ENCODE measurements at places on chromosomes 5 and 9.

DNA sequence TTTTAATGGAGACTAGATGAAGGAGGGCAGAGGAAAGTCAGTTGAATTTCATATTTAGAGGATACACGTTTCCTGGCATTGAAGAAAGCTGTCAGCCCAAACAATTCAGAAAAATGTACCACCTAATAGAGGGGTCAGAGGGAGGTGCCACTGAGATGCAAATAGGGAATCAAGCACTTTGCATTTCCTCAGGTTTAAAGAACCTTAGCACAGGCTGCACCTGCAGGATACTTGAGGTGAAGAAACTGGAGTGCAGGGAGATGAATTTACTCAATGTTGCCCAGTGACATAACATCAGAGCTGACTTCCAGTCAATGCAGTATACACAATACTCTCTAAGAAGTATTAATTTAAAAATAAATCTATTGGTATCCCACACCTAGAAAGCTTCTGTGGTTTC lies 67.0 kb upstream of the MAST4 start:
- DNase-seq, result no peak

GRCh38 chr9:129368444-129368978 lies 190.4 kb upstream of the IER5L start:
- no peak for DNase-seq

DNA sequence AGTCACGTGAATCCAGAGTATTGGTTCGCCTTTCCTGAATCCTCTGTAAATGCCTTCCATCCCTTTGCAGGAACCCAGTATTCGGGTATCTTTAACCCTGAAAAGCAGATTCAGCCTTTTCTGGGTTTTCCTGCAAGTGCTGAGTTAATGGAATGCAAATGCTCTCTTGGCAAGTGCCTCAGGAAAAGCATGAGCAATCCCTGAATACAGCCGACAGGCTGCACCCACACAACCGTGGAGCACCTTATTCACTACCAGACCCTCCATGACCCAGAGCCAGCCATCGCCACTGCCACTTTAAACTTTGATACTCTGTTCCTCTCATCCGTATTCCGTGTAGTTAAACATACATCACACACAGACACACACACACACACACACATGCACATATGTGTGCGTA lies 54.4 kb downstream of the ZNF622 start:
- DNase-seq, result no peak

DNA sequence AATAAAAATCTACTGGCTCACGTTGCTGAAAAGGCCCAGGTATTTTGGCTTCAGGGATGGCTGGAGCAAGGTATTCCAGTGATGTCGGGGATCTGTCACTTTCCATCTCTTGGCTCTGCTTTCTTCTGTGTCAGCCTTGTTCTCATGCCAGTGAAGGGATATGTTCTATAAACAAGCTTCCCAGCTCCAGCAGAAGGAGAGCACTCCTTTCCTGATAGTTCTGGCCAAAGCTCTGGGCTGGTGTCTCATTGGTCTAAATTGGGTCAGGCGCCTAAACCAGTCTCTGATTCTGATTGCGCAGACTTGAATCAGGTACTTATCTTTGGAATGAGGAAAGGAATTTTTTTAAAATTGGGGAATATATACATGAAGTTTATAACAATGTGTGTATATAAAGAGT lies 5.1 kb downstream of the SNX30 start:
- no peak for DNase-seq

DNA sequence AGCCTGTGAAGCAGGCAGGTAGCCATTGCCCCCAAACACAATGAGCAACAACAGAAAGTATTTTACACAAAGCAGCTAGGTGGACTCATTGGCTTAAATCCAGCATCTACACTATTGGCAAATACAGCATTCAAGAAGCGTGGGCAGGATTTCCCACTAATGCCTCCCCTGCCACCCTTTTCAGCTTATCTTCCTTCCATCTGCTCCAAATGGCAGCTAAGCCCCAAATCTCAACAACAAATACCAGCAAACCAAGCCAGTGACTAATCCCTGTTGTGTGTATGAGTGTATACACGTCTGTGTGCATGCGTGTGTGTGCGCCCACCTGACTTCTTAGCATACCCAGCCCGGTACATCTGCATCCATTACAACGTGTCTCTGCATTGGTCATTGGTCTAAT lies 151.2 kb upstream of the WWC1 start:
- no peak for DNase-seq

DNA sequence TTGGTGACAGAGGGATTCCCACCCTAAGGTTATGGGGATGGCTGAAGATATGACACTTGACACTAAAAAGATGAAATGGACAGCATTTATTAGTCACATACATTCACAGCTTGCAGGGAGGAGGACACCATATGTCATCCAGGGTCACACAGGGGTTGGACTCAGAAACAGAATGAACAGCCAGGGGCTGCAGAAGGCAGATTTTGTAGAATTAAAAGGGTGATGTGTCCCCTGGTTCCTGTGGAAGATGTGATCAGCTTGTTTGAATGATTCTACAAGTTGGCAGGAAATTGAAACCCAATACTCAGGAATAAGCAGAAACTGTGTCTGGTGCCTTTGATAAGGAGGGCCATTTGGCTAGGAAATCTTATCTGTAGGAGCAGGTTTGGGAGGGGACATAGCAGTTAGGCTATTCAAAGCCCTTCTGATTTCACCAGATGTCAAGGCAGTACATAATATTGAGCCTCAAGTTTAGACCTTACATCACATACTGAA lies 102.3 kb upstream of the GRIN3A start:
- DNase-seq, result no peak

DNA sequence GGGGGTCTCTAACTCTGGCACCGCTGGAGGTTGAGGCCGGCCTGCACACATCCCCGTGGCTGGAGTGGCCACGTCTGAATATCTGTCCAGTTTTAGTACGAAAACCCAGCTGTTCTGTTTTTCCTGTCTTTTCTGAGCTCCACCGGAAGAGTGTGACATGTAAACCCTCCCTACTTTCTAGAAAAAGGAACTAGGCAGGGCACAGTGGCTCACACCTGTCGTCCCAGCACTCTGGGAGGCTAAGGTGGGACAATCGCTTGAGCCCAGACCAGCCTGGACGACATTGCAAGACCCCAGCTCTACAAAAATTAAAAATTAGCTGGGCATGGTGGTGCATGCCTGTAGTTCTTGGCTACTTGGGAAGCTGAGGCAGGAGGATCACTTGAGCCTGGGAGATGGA lies 8.2 kb upstream of the PHYKPL start:
- DNase-seq, result no peak

DNA sequence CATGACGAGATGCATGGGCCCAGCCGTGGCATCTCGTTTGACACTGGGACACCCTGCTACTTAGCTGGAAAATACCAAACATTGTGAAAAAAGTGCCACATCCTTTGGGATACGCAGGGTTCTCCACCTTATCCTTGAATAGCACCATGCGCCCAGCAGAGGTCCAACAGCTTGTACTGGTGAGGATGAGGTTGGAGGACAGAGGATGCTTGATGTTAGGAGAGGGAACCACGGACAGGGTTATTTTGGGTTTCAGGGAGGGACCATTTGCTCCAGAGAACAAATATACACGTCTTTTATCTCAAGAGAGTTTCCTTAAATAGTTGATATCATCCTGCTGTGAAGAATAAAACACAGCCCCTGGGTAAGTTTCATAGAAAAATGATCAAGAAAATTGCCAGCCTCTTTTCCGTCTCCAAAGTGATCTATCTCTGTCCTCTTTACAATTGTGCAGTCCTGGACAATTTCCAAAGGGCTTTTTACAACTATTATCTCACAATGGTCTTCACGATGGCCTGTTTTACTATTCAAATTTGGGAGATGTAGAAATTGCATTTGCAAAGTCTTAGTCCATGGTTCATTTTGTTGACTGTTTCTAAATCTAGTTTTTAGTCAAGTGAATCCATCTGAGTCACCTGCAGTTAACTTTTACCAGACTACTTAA lies 19.9 kb upstream of the FRRS1L start:
- no peak for DNase-seq

DNA sequence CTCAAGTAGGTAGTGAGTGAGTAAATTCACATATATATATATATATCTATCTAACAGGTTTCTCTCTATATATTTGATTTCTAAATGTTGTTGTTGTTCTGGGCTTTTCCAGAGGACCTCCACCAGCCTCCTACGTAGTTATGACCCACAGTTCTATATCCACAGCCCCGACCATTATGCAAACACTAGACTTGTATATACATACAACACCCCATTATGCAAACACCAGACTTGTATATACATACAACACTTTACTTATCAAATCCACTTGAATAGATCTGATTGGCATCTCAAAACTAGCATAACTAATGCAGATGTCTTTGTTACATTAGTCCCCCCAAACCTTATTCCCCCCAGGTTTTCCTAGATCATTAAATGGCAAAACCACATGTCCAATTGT lies 108.7 kb downstream of the JAKMIP2 start:
- DNase-seq, result no peak

DNA sequence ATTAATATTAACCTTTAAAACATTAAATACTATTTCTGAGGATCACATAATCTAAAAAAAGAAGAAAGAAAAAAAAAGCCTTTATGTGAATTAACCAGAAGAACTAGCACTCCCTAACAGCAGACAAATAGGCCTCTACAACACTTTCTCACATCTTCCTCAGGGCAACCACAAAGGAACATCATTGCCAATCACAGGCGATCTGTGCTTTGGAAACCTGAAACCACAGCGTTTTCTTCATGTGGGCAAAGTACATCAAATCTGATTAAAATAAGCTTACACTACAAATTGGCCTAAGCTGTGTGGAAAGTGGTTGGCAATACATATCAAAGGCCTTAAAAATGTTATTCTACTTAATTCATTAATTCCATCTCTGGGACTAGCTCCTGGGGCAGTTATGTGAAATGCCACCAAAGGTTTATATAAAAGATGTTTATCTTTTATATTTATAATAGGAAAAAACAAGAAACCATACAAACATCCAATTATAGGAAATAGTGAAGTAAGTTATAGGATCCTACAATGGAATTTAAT lies 184.8 kb upstream of the TBCA start:
- DNase-seq, result no peak

DNA sequence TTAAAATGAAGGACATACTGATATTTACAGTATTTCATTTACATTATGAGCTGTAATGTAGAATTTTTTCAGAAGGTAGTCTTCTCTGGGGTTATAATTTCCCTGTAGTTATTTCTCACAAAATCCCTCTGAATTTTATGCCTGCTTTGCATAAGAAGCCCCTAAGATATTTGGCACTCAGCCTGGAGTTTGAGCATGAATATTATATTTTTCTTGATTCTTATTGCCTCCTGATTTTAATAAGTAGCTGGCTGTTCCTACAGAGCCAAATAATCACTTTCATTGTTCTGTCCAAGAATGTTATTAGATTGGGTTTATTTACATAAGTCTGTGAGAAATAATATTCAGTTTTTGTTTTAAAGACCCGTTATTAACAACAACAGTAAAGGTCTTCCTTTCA lies 195.0 kb downstream of the FER start:
- DNase-seq, result no peak

GRCh38 chr9:86369810-86370209 lies 15.6 kb upstream of the TUT7 start:
- DNase-seq, result no peak

DNA sequence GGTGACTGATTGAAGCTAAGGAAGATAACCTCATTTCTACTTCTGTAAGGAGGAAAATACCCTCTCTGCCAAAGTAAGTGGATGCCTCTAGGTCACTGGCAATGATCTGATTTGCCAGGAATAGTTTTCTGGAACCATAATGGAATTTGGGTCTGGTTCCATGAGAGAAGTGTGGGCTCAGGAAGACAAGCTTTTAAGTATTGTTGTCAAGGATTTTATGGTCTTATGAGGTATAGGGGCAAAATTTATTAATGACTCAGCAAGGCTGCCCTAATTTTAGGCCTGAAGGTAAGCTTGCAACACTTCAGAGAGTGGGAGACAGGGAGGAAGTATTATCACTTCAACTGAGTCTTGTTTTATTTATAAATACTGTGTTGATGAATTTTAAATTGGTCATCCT lies 322.6 kb upstream of the ACTBL2 start:
- no peak for DNase-seq

- DNase-seq, result no peak
Observed at GRCh38 chr5:180331647-180331950, 21.5 kb downstream of the GFPT2 start.

- no peak for DNase-seq
Observed at GRCh38 chr9:88747768-88748167, 212.8 kb downstream of the NXNL2 start.

GRCh38 chr9:72581694-72582093 lies 60.3 kb downstream of the TMC1 start:
- no peak for DNase-seq

- DNase-seq, result no peak
Observed at GRCh38 chr9:8259028-8259427, 459.4 kb upstream of the DMAC1 start.

GRCh38 chr9:111149018-111149759 lies 110.9 kb upstream of the LPAR1 start:
- no peak for DNase-seq

DNA sequence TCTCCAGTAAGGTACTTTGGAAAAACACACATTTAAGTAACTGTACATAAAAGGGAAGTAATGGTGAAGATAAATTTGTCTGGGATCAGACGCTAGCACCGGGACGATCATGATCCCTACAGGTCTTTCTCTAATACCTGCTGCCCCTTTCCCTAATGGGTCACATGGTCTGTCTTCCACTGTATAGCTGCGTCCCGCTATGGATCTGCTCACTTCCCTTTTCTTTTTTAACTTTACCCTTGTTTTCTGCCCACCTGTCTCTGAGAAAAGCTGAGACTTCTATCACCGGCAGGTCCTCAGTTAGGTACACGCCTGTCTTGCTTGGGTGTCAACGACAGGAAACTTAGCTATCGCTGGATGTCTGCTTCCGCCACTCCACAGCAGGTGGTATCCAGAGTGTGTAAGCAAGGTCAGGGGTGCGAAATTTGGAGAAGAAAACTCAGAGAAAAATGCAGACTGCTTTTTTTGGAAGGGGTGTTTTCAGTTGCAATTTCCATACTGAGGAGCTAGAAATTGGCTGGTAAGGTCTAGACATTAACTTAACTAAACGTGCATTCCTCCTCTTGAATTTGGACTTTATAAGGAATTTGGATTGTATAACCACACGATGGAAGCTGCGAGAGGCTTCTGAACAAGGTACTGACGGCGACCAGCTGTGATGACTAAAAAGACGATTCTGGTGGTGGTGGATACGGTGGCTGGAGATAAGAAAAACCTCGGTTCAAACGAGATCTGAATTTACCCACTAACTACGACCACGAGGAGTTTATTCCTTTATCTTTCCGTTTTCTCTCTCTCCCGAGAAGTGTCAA lies 1.1 kb upstream of the ICE1 start:
- peak; percentile 17 for DNase-seq

DNA sequence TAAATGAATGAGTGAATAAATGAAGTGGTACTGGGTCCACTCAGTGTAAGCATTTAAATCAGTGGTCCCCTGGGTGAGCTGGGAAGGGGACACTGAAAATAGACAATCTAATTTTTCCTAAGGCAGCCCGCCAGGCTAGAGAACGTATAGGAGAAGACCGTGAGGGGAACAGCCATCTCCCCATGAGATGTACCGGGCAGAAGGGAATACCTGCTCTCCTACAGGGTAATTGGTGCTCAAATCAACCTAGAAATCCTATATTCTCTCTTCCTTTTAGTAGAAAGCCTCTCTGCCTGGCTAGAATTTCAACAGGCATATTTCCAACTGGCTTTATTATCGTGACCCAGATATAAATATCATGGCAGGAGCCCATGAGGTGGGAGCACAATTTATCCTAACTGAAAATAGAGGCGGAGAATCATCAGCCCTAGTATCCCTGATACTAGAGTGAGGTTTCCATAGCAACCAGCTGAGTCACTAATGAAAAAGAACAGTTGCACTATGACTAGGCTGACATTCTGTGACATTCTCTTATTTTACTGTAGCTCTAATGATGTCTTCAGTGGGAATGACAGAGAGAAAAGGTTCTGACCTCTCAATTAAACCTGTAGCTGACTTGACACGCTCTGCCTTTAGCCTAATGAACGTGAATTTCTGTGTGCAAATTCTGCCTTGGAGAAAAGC lies 96.5 kb upstream of the CAST start:
- DNase-seq, result no peak
